Stimulated activated CD8-positive, alpha-beta memory T cell treated with anti-CD3 and anti-CD28 coated beads, Interleukin-15, amount 100 ng/mL, for 24 hours (primary cell): ENCODE measurements at places on chromosomes 4 and X.

DNA sequence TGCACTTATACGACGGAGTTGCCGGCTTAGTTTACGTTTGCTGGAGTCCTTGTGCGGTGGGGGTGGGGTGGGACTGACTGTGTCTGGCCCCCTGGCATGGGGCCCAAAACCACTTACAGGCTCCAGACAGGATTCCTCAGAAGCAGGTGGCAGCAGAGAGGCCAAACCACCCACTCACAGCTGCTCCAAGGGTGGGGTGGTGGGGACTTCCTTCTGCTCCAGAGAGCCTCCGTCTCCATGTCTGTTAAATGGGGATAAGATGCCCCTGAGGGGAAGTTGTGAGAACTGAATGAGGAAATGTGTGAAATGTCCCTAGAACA, 36.7 kb downstream of the PSAPL1 start:
- DNase-seq: no peak

- peak; percentile 13 for DNase-seq
Observed at GRCh38 chrX:49884290-49884862, 5.1 kb downstream of the USP27X start.

GRCh38 chr4:56971383-56971782, 6.0 kb downstream of the NOA1 start:
- DNase-seq: no peak

- DNase-seq: no peak
Observed at GRCh38 chrX:11887175-11887574, 129.1 kb downstream of the MSL3 start.

GRCh38 chr4:15320121-15320678, 107.6 kb upstream of the C1QTNF7 start:
- DNase-seq: no peak
